ENCODE measurements at places on chromosomes 11 and 22. TPM values are rescaled to one million over a fixed set of nuclear protein-coding genes. Genes with fewer than 3 reads are reported as not detected.

DNA sequence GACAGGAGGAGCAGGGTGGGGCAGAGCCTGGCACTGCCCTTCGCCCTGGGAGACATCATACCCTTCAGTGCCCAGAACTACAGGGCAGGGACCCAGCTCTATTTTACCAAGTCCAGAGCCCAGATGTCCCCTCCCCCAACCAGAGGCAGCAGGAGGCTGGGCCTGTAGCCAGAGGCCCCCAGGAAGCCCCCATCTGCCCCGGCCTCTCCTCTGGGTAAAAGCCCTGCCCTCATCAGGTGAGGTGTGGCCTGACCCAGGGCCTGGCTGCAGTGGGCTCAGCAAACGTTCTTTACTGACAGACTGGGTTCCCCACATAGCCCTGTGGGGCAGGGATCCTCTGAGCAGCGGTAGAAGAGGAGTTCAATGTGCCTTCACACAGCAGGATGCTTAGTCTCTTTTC, 51.8 kb upstream of the SLC22A12 start:
- no peak for DNase-seq

GRCh38 chr22:22720201-22720723, 75.8 kb downstream of the GGTLC2 start:
- DNase-seq, result peak; percentile 38

DNA sequence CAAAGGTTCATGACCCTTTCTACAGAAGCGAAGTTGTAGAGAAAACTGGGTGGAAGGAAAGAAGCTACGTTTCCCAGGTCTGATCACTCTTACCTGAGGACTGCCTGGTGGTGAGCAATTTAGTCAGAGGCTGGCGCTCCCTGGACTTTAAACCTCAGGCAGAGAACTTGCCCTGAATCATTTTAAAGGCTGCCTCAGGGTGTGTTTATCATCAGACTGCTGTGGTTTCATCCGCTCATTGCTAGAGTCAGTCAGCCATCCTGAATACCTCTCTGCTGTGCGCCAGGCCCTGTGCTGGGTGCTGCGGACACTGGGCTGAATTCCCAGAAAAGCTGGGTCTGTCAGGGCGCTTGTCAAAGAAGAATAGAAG, 2.7 kb downstream of the DTX4 start:
- DNase-seq, result peak; percentile 74

DNA sequence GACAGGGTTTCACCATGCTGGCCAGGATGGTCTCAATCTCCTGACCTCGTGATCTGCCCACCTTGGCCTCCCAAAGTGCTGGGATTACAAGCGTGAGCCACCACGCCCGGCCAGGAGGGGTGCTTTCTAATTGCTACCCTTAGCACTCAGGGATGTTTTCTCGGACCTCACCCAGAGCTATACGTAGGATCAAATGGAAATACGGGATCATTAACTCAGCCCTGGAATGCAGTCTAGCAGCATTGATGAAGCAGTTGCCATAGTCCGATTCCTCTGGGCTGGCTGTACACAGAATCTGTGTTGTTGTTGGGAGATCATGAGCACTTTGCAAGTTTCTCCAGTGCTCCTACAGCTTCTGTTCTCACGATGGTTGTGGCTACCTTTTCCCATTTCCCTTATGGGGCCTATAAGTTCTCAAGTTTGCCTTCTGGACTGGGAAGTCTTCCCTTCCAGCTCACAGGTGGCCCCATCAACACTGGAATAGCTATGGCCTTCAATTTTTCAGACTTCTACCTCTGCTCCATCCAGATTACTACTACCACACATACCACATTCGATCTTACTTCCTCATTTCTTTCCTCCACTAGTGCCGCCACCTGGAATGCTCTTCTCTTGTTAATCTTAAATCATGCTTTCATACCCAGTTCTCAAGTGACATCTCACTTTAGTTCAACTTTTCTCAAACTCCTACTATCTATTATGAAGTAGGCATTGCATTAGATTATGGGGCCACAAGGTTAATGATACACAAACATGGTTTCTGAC, 16.1 kb upstream of the PCF11 start:
- no peak for DNase-seq

DNA sequence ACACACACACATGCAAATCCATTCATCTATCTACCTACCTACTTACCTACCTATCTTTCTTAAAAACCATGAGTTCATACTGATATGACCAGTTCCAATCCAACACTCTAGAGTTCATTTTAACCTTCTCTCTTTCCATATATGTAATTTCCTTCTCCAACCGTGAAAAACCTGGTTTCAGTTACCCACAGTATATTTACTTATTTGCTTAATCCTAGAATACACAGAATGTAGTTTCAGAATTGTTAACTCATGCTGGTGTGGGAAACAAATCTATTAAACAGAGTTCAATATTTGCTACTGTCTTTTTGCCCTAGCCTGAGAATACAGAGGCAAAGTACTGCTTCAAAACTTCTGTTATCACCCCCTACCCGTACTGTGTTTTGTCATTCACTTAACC, 101.3 kb downstream of the RRM1 start:
- no peak for DNase-seq

GRCh38 chr22:18055619-18056160, 22.1 kb upstream of the PEX26 start:
- no peak for DNase-seq

GRCh38 chr11:13692172-13692571, 23.7 kb downstream of the FAR1 start:
- DNase-seq, result no peak

GRCh38 chr22:20510811-20511577, 3.6 kb downstream of the MED15 start:
- DNase-seq, result no peak

GRCh38 chr11:2516276-2517015, 71.6 kb downstream of the KCNQ1 start:
- no peak for DNase-seq

DNA sequence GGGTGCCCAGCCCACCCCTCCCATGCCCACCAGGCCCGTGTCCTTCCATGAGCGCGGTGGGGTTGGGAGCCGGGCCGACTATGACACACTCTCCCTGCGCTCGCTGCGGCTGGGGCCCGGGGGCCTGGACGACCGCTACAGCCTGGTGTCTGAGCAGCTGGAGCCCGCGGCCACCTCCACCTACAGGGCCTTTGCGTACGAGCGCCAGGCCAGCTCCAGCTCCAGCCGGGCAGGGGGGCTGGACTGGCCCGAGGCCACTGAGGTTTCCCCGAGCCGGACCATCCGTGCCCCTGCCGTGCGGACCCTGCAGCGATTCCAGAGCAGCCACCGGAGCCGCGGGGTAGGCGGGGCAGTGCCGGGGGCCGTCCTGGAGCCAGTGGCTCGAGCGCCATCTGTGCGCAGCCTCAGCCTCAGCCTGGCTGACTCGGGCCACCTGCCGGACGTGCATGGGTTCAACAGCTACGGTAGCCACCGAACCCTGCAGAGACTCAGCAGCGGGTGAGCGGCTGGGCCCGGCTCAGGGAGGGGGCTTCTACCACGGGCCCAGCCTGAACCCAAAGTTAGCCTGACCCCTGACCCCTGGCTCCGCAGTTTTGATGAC, 3.0 kb downstream of the PKP3 start:
- peak; percentile 67 for DNase-seq

The LRP4 gene
- total RNA-seq, result 0.98 TPM

The MS4A2 gene
- total RNA-seq, result not detected

The MRGPRE gene
- not detected for total RNA-seq

Data from RPMI7951 (cell line).